SJSA1 (cell line): ENCODE measurements at places on chromosomes 6 and 20. TPM values are rescaled to one million over a fixed set of nuclear protein-coding genes. Genes with fewer than 3 reads are reported as not detected.

The DSP gene
- 0.08 TPM in 1 of 2 replicates, not detected in the other for total RNA-seq

The ZNF451 gene
- total RNA-seq: 41.9 and 58.3 TPM in 2 replicates

The PRL gene
- not detected in 2 replicates for total RNA-seq

The SPATA25 gene
- 0.89 TPM in 1 of 2 replicates, not detected in the other for total RNA-seq

The C6orf58 gene
- total RNA-seq: not detected in 2 replicates

The CGA gene
- total RNA-seq: not detected in 2 replicates

The CST9 gene
- not detected in 2 replicates for total RNA-seq

The JPH2 gene
- 19.1 and 21.7 TPM in 2 replicates for total RNA-seq

DNA sequence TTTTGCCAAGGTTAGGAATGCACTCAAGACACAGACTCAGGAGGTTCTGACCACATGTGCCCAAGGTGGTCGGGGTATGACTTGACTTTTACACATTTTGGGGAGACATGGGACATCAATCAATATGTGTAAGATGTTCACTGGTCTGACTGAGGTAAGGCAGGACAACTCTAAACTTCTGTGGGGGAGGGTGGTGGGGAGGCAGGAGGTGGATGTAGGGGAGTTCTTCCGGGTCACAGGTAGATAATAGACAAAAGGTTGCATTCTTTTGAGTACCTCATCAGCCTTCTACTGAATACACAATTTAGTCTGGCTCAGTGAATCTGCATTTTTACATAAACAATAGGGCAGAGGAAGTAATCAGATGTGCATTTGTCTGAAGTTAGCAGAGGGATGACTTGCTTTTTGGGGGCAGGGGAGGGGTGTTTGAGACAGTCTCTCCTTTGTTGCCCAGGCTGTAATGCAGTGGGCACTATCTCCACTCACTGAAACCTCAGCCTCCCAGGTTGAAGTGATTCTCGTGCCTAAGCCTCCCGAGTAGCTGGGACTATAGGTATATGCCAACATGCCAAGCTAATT, 10.9 kb downstream of the ECHDC1 start:
- peak; percentile 41 for DNase-seq

DNA sequence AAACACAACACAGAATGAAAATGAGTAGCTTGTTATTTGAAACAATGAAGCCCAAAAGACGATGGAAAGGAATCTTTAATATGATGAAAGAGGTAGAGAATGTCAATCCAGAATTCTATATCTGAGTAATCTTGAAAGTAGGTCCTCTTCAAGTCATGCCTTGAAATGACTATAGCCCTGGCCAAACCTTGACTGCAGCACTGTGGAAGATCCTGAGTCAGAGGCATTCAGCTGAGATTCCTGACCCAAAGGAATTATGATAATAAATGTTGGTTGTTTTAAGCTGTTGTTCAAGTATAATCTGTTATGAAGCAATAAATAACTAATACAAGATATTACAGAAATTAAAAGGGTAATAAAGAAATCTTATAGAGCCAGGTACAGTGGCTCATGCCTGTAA, 64.8 kb downstream of the IBTK start:
- no peak for DNase-seq

GRCh38 chr6:152309648-152310047, 327.5 kb downstream of the SYNE1 start:
- DNase-seq: no peak

DNA sequence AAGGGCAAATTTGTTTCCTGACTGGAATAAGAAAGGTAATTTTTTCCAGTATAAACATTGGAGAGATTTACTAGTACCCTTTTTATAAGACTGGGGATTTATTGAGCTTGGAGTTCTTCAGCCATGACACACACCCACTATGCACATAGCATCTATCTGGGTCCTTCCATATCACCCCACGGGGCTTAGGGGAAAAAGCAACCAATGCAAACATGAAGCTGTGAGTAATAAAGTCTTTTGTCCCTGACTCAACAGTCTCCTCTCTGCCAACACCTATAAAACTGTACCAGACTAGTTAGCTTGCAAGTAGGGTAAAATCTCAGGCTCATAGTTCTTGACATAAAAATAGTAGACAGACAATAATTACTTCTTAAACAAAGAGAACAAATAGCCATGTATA, 23.4 kb downstream of the COL21A1 start:
- peak; percentile 11 for DNase-seq

- DNase-seq: peak; percentile 34
Observed at GRCh38 chr20:48819821-48820648, 7.8 kb downstream of the PREX1 start.

DNA sequence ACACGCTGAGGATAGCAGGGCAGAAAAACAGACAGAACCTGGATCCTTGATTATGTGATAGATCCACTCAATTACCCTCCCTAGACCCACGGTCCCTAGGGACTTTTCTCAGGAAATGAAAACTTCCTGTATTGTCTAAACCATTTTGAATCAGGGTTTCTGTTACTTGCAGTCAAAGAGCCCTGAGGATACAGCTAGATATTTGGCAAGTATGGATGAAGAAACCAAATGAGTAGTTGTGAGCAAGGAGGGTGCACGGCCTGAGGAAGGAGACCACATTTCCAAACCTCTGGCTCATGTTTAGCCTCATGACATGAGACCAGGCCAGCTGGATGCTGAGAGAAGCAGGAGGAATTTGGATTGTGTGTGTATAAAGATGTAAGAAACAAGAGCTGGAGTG, 91.6 kb downstream of the MRPL14 start:
- no peak for DNase-seq

DNA sequence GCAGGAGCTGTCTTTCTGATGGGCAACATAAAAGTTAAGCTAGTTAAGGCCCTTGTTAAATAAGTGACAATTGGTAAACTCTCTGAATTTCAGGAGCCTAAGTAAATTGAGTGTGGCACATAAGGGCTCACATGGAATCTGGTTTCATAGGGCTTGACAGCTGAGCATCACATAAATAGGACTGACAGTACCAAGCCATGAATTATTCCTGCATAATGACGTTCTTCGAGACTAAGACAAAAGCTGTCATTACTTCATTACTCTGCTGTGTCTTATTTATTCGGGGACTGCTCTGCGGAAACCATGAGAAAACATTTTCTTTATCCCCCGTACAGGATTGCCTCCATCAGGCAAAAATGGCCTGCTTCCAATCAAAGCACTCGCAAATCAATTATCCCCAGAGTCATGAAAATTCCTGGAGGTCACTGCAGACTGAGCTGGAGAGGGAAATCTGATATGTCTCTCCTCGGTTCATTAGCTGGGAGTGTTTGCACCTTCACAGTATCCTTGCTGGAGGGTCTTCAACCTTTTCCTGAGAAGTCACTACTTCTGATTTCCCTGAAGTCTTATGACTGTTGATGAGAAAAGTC, 311.4 kb downstream of the CDH26 start:
- no peak for DNase-seq

GRCh38 chr6:16765235-16765634, 4.0 kb upstream of the ATXN1 start:
- DNase-seq: no peak

DNA sequence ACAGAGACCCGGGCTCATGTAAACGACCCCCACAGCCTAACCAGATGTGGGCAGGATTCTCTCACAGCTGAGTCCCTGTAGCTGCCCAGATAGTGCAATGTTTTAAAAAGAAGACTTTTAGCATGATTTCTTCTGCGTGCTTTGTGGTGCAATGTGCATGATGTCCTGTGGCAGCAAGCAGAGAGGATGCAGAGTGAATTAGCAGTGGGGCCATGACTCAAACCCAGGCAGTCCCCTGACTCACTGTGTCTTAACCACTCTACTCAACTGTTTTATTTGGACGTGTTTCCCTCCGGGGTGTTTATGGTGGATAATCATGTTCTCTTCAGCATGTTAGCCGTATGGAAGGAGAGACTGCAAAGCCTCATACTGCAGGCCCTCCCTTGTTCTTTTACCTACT, 247.9 kb downstream of the SLC24A3 start:
- DNase-seq: no peak

- no peak for DNase-seq
Observed at GRCh38 chr6:52529311-52529710, 47.5 kb downstream of the TRAM2 start.

DNA sequence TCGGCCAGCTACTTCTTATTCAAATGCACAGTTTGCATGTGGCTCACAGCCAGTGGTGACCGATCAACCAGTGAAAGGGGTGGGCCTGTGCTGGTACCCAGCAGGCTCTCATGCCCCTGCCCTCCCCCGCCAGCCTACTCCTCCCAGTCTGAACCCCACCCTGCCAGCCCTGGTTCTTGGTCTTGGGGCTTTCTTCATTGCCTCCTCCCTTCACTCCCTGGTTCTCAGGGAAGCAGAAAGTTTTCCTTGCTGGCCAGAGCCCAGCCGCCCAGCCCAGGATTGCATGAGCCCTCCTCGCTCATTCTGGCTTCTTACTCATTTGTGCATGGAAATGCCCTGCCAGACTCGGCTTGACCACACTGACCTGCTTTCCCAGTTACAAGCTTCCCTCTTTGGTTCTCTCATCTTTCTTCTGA, 40.8 kb downstream of the KCNK17 start:
- no peak for DNase-seq

DNA sequence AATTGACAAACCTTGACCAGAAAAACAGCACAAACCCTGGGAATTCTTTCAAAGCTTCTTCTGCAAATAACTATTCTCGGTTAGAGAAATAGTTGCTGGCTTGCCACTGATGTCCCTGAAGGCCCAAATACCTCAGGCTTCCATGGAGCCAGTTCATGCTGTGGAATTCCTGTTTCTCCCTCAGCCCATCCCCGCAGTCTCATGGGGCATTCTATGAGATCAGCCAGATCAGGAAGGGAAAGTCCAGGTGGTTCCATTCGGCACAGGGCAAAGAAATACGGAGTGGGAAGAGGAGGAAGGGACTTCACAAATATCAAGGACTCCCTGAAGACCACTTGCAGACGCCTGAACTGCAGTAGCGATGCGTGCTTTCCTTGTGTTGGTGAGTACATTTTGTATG, 63.3 kb downstream of the MYLK4 start:
- DNase-seq: no peak

DNA sequence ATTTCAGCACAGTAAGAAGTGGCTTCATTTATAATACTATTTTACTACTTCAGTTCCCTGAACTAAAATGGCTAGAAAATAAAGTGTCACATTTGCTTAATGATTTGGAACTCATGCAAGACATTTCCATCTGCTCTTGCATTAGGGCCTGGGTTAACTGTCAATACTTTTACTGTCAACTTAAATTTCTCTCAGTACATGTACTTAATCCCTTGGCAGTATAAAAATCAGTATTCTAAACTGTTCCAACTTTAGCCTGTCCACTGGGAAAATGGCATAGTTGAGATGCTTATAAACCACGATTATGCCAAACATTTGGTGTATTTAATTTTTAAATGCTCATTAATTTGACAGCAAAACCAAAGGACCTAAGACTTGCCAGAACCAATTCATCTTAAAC, 154.5 kb downstream of the ASCC3 start:
- no peak for DNase-seq

DNA sequence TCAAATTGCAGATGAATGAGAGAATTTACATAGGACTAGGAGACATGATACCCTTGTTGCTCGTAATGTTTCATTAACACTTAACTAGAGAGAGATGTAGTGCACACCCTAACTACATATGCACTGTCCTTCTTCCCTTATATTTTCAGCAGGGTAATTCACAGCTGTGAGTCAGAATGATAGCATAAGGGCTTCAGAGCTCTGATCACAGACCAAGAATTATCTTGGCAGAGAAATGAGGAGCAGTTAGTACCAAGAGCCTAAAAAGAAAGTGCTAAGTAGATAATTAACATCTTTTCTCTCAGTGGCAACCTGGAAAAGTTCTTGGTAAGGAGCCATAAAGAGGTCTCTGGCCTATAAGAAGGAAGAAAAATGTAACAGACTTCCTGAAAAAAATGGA, 35.8 kb downstream of the GRIK2 start:
- DNase-seq: no peak

GRCh38 chr6:111011360-111012142, 29.7 kb downstream of the RPF2 start:
- peak; percentile 57 for DNase-seq

GRCh38 chr20:50194422-50194830, 3.8 kb downstream of the CEBPB start:
- DNase-seq: no peak

GRCh38 chr6:6803180-6803977, 214.9 kb downstream of the LY86 start:
- no peak for DNase-seq

DNA sequence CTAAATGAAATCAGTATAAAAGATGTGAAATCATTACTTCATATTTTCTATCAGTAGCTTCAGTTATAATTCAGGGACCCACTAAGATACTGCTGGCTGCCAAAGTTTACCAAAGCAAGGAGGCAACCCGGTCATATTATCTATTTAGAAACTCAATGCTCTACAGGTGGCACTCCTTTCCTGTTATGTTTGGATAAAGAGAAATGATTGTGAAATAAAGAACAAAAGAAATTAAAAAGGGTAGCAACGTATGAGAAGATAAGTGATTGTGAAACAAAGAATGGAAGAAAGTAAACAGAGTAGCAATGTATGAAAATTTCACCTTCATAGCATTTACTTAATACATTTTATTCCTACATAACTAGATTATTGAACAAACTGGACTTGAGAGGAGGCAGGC, 45.2 kb downstream of the RSPH3 start:
- DNase-seq: no peak

DNA sequence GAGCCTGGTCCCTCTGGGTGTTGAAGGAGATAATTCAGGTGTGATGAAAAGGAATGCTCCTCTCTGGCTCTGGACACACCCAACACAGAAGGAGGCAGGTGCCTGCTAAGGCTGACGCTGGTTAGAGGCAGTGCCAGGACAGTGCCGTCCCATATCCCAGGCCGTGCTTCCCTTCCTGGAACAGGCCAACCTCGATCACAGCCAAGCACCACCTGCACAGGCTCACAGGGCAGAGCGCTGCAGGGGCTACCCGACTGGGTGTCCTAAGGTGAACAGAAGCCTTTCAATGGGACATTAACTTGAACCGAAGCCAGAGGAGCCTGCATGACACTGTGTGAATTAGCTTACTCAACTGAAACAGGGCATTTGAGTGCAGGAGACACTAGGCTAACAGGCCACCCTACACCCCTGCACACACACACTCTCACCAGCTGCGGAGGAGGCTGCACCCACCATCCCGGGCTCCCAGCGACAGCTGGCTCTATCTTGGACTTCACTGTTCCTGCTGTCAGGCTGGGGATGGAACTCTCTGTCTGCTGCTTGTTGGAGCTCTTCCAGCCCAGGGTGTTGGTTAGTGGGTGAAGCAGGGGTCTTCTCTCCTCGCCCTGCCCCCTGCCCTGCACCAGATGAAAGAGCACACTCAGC, 347.2 kb downstream of the TAF4 start:
- DNase-seq: no peak

- no peak for DNase-seq
Observed at GRCh38 chr20:11677428-11677827, 240.3 kb upstream of the BTBD3 start.

GRCh38 chr6:122078481-122078880, 321.0 kb upstream of the HSF2 start:
- no peak for DNase-seq
